ENCODE measurements at places on chromosomes 4 and X.

DNA sequence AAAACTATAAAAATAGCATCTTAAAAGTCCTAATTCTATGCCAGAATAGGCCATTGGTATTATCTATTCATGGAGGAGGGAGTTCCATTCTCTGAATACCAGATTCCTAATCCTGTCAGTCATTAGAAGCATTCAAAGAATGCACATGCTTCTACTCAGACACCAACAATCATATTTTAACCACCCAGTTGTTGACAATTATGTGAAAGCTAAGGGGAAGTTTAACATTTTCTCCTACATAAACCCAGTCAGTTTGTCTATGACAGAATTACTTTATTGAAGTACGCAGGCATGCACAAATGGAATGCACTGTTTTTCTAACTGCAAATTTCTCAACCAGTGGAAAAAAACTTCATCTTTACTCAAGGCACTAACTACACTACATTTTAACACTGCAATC is 69.6 kb upstream of the MTNR1A start:
- no peak for DNase-seq

- DNase-seq, result no peak
Observed at GRCh38 chr4:114384629-114385028, 214.0 kb upstream of the UGT8 start.

DNA sequence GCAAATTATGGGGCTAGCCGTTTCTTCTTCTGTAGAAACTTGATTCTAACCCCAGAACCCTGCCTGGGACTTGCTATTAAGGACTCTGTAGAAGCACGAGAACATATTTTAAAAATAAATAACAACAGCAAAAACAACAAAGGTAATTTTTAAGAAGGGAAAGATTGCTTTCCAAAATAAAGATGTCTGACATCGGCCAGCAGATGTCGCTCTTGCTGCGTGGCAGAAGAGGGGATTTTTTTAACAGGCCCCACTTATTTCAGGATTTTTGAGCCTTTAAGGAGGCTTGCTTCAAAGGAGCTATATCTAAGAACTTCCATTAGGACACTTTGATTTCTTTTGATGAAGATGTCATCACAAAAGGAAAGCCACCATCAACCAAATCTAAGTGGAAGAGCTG is 62.8 kb upstream of the EGFL6 start:
- DNase-seq, result peak; percentile 40

DNA sequence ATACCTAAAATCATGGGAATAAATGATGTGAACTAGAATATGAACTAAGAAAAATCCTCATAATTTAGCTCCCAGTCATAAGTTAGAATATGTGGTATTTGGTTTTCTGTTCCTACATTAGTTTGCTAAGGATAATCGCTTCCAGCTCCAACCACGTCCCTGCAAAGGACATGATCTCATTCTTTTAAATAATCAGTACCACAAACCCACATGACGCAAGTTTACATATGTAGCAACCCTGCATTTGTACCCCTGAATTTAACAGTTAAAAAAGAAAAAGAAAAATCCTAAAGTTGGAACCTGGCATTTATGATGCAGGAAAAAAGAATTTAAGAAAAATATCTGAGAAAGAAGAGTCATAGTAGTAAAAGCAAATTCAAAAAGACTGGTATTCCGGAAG is 13.3 kb downstream of the UBA6 start:
- DNase-seq, result no peak

- DNase-seq, result no peak
Observed at GRCh38 chr4:107734120-107734519, 14.1 kb upstream of the PAPSS1 start.

DNA sequence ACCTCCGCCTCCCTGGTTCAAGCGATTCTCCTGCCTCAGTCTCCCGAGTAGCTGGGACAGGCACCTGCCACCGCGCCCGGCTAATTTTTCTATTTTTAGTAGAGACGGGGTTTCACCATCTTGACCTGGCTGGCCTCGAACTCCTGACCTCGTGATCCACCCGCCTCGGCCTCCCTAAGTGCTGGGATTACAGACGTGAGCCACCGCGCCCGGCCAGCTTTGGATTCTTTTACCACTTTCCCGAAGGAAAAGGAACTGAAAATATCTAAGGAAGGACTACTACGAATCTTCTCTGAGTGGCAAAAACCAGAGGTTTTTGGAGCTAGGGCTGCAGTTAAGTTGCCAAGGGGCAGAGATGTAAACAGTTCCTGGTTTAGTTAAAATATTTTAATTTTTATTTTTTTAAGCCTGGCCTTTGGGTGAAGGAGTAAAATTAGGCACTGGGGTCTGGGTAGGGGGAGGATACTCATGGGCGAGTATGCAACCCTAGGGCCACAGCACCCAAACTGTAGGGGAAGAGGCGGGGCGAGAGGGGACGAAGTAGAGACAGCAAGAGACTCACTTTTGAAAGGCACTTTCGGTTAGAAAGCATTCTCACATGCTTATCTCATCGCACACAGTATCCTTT is 525 bp upstream of the CISD2 start:
- DNase-seq, result peak; percentile 12

DNA sequence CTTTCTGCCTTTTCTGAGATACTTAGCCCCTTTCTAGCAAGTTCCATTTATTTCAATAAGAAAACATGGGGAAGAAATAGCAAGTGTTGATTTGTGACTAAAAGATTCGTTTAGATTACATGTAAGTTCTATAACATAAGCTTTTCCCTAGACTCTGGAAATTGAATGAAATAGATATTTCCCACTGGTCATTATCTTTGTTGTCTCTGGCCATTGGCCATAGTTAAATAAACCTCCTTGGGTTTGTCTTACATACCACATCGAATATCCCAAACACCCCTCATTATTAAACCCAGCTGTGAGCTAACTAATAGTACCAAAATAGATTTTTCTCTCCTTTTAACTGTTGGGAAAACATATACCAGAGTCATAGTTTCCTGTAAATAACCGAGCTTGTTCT is 534.8 kb downstream of the IQCM start:
- no peak for DNase-seq

All from activated CD4-positive, alpha-beta T cell treated with anti-CD3 and anti-CD28 coated beads, Interleukin-2, Interleukin-4, amounts not matched to agents 100 ng/mL and 50 ng/mL, durations not matched to agents 16 hours and 8 hours (primary cell).